NCI-H1436 treated with DMSO at 0.1 percent for 48 hours (cell line): ENCODE measurements at places on chromosomes 12 and 14.

- no peak for DNase-seq
Observed at GRCh38 chr12:110193196-110193595, 69.0 kb downstream of the IFT81 start.

DNA sequence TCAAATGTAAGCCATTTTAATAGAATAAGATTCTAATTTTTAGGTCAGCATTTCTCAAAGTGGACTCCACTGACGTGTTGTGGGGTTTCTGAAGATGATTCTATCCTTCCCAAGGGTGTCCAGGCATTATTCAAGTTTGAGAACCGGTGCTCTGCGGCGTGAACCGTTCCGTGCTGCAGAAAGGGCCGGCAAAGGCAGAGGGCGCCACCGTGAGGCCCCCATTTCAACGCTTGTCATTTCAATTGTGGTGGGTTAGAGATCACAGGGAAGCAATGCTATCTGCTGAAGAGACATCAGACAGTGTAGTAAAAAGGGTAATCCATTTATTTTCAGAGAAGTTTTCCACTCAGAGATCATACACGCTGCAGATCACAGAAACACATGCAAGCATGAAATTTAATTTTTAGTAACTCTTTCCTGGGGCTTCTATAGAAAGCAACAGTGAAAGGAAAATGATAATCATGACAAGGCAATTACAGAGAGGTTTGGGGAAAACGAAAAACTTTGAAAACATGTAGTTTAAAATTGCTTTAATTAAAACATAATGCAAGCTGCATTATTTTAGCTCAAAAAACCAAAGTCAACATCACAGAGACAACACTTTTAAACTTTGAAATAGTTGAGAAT, 201.7 kb downstream of the EXOC5 start:
- DNase-seq: no peak

DNA sequence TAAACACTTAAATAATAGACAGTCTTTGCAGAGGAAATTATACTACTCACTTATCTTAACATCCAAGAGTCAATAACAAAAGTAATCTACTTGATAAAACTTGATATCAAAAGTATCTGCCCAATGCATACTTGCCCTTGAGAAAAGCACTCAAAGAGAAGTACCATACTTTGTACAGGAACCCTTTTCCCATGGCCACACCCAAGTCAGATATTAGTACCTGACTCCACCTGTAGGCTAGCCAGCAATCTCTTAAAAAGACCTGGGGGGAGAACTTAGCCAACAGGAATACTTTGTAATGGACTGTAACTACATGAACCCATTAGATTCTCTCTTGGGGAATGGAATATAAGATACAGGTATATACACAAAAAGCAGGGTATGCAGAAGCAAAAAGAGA, 99.6 kb upstream of the HECTD1 start:
- no peak for DNase-seq

DNA sequence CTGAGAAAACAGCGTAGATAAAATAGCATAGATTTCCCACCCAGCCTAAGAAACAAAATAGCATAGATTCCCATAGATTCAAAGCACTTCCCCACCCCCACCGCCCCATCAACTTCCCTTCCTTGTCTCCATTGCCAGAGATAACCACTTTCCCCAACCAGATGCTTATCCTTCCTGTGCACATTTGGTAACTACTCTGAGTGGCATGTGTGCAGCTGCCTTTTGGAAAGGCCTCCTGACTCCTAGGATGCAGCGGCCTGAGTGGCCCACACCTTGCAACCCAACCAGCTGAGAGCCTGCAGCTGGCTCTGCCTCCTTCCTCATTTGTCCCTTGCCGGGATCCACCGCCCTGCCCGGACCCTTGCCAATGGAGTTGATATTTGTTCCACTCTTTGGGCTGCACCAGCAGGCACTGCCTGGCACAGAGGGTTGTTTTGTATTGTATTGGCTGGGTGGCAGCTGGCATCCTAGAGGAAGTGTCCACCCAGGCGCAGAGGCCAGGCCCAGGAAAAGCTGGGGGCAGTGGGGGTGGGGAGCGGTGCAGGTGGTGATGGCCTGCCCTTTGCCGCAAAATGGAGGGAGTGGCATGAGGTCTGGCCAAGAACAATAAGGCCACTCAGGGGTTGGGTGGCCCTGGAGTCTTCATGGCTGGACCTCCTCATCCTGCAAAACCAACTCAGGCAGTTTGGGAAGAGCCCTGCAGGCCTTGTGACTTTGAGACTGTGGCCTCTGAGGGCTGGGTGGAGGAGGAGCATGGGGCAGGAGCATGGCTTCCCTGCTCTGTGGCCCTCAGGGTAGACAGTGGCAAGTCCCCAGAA, 4.9 kb downstream of the SLC48A1 start:
- DNase-seq: no peak

DNA sequence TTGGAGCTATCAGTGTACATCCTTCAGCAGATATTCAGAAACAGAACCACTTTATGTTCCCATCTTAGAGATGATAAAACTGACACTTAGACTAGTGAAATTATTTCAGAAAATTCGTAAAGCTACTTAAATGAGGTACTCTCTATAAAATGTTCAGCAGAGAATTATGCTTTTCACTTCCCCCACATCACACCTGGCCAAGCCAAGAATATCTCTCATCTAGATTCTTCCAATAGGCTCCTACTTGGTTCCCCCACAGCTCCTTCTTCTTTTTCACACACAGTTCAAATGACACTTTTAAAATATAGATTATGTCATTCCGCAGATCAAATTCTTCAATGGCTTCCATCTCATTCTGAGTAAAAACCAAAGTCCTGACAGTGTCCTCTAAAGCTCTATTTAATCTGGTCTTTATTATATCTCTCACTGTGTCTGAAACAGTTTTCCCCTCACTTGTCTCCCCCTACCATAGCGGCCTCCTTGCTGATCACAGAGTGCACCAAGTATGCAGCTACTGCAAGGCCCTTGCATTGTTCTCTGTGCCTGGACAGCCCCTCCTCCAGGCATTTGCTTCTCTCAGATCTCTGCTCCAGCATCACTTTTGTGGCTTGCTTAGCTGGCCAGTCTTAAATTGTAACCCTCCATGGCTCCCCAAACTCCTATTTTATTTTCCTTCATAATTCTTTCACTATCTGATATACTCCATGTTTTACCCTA, 736.8 kb upstream of the USP15 start:
- no peak for DNase-seq

- no peak for DNase-seq
Observed at GRCh38 chr12:93042283-93042682, 113.2 kb upstream of the EEA1 start.

GRCh38 chr14:90795744-90796143, 20.5 kb downstream of the TTC7B start:
- DNase-seq: no peak

GRCh38 chr12:131528144-131528543, 182.7 kb upstream of the SFSWAP start:
- DNase-seq: no peak

DNA sequence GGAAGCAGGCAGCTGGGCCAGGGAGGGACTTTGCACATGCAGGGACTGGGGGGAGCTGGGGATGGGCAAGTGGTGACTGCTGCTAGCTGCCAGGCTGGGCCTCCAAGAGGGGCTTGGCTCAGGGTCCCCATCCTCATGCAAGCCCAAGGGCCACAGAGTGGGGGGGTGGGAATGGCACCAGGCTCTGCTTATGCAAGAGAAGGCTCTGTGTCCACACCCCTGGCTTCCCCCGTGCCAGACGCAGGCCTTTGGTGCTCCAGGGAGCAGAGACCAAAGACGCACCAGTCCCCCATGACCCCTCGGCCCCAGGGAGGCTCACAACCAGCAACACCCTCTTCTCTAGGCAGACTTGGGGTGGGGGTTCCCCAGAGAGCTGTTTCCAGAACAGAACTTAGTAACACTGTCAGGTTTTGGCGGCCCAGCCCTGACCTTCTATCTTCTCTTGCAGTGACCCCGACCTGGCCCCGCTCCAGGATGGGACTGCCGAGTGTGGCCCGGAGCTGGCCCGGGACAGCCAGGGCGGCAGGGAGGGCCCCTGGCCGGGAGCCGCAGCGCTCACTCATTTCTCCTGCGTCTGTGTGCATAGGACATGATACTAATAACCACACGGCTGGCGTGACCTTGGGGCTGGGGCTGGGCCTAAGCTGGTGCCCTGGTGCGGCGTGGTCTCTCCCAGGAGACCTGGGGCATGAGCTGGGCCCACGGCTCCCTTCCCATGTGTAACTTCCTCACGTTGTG, 14.3 kb downstream of the XRCC3 start:
- no peak for DNase-seq

GRCh38 chr12:110111476-110112334, 12.5 kb upstream of the IFT81 start:
- no peak for DNase-seq

DNA sequence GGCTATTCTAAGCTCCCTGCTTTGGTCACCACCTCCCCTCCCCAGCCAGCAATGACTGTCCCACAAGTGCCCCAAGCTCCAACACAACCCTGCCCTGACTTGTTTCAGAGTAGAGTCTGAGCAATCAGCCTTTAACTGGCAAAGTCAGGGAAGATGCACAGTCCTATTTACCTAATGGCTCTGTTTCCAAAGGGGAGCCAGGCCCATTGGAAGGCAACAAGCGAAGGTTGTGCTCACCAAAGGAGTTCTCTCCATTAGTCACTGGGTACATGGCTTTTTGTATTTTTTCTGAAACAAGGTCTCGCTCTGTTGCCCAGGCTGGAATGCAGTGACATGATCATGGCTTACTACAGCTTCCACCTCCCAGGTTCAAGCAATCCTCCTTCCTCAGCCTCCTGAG, 267.1 kb upstream of the CRY1 start:
- no peak for DNase-seq

DNA sequence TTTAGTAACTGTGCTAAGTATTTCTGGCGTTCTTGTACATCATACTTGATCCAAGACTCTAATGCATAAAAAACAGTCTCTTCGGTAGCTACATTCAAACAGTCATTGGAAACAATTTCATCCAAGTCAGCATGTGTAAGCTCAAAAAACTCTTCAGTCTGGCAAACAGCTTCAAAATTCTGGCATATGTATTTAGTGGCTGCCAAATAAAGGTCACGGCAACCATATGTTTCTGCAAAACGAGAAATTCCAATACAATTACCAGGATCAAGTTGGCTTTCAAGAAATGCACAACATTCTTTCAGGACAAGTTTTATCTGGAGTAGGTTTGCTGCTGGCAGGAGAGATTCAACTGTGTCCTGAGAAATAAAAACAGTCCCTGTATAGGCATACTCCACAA, 16.5 kb downstream of the KLHL28 start:
- no peak for DNase-seq

DNA sequence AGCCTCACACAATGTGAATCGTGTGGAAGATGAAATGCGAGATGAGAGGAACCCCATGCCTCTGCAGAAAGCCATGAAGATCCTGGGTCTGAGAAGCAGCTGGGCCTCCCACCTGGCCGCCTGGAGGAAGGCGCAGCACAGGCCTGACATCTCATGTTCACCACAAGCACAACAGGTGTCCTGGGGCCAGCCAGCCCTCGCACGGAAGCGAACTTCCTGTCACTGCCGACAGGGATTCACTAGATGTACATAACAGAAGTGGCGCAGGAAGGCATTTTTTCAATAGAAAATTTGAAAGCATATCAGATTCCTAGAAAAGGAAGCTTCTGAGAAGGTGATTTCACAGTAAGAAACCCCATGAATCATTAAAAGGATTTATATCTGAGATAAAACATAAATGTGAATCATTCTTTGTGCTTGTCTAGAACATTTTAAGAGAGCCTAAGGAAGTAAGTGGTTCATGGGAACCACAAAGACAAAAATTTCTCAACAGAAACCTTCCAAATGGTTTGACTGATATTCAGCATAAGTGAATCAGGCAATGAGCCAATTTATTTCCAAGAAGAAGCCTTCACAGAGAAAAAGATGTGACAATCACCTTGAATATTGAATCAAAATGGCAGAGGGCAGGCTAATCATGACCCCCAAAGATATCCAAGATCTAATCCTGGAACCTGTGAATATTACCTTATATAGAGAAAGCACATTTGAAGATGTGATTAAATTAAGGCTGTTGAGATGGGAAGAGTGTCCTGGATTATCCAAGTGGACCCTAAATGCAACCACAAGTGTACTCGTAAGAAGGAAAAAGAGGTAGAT, 311.9 kb downstream of the DUSP6 start:
- DNase-seq: no peak

DNA sequence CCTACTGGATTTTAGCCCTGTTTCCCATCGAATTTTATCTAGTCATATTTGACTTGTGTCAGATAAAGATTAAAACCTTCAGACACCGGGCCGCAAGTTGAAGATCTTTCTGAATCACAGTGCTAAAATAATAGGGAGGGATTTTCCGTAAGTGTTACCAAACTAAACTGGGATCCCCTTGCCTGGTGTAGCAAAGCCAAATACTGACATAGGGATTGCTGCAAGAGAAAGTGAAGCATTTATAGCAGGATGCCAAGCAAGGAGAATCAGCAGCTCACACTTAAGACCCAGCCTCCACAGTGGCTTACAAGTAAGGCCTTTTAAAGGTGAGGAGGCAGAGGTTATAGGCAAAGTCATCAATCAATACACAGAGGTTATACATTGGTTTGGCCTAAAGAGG, 147.4 kb downstream of the AKAP6 start:
- DNase-seq: no peak

DNA sequence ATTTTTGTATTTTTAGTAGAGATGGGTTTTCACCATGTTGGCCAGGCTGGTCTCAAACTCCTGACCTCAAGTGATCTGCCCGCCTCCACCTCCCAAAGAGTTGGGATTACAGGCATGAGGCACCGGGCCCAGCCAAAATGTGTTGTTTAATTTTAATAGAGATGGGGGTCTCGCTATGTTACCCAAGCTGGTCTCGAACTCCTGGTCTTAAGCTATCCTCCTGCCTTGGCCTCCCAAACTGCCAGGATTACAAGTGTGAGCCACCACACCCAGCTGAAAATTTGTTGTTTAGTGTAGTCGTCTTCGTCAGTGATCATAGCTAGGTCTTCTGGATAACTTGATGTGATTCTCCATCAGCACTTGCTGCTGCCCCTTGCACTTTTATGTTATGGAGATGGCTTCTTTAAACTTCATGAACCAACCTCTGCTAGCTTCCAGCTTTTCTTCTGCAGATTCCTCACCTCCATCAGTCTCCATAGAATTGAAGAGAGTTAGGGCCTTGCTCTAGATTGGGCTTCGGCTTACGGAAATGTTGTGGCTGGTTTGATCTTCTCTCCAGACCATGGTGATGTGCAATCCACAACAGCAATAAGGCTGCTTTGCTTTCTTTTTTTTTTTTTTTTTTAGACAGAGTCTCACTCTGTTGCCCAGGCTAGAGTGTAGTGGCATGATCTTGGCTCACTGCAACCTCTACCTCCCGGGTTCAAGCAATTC, 13.0 kb downstream of the ISCU start:
- no peak for DNase-seq

GRCh38 chr14:20429801-20430669, 5.9 kb downstream of the KLHL33 start:
- no peak for DNase-seq
